Stimulated activated naive CD4-positive, alpha-beta T cell (primary cell): ENCODE measurements at places on chromosomes 11 and 22.

DNA sequence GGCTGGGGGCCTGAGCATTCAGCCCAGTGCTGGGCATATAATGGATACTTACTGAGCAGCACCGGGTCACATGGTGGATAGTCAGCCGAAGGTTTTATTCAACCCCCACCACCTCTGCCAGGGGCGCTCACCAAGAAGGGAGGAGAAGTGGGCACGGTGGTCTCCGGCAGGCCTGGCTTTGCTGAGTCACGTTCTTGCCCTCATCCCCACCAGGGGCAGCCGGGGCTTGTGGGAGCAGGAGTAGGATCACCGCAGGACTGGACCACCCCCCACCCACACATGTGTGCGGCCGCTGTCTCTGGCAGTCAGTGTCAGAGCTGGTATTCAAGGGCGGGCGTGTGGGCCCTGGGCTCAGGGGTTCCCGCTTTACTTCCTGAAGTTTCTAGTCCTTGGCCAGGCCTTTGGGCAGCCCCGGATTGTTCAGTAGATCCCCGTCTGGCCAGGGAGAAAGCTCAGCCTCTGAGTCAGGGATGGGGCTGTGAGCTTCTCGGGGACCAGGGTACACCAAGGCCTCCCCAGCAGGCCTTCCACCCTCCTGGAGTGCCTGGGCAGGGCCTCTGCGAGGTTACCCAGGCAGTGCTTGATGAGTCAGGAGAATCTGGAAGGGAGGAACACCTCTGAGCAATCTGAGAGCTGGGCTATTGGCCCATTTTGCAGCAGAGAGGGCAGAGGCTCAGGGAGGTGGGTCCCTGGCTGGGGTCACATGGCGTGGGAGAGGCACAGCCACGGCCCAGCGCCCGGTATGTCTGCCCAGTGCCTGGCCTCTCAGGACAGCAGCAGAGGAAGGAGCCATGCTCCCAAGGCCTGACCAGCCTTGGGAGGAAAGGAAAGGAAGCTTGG is 60.6 kb downstream of the RTL6 start:
- DNase-seq: no peak

GRCh38 chr11:122176651-122177050 is 60.6 kb upstream of the BLID start:
- DNase-seq: no peak

DNA sequence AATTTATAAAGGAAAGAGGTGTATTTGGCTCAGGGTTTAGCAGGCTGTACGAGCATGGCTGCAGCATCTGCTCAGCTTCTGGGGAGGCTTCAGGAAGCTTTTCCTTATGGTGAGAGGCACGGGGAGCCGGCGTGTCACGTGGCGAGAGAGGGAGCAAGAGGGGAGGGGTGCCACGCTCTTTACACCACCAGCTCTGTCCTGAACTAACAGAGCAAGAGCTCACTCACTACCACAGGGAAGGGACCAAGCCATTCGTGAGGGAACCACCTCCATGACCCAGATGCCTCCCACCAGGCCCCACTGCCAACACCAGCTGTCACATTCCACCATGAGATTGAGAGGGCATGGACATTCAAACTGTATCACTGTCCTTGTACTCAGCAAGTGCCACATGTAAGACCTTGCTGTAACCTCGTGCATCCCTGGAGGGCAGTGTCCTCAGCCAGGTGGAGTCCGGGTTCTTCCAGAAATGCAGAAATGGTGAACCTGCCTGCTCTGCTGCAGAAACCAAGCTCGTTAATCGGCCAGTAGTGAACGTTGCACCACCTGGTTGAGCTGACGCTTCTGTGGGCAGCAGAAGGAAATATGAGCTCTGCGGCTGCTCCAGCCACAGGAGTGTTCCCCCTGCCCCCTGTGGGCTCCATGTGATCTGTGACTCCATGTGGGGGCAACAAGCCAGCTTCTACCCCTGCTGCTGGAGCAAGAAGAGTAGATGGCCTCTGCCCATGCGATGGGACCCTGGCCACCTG is 368.6 kb downstream of the TBC1D22A start:
- DNase-seq: no peak

DNA sequence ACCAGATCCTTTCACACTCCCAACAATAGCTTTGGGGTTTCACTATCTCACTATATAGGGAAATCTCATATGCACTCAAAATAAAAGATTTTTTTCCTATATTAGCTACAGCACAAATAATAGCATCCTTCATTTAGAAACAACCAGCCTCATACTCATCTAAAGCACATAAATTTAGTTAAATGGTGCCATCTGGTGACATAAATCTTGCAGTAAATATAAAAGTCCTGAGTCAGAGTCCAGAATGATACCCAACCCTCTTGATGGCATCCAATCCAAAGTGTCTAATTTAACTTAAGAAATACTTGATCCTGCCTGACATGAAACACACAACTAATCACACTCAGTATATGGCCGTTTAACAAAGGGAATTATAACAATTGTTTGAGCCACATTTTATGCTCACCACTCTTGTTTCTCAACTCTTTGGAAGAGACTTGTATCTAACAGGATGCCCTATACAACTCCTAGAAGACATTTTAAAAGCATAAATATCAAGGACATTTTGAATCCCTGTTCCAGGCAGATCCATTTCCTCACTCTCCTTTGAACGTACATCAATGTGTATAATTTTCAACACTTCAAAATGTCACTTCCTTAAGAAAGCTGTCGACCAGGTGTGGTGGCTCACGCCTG is 36.2 kb downstream of the DLG2 start:
- no peak for DNase-seq

GRCh38 chr11:7977232-7977917 is 9.8 kb upstream of the EIF3F start:
- DNase-seq: no peak

- no peak for DNase-seq
These were observed 121.3 kb upstream of the SERPIND1 start for GRCh38 chr22:20652582-20652981.

DNA sequence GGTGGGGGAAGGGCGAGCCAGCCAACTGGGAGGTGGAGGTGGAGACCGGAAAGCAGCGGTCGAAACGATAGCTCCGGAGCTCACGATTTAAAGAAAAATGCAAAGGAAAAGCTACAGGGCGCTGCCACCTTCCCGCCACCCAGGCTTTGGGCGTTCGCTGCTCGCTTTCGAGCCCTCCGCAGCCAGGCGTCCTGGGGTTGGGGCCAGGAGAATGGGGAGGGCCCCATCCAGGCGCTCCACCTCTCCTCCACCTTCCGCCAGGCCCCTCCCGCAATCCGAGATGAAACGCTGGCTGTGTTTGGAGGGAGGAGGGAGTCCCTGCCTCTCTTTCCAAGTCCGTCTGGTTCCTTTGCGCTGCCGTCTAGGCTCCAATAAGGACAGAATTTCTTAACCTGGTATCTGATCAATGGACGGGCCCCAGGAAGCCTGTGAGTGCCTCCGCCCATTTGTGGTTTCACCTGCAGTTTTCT is 483 bp upstream of the ABTB2 start:
- no peak for DNase-seq

- no peak for DNase-seq
These were observed 296.3 kb downstream of the CADM1 start for GRCh38 chr11:115207916-115208315.

DNA sequence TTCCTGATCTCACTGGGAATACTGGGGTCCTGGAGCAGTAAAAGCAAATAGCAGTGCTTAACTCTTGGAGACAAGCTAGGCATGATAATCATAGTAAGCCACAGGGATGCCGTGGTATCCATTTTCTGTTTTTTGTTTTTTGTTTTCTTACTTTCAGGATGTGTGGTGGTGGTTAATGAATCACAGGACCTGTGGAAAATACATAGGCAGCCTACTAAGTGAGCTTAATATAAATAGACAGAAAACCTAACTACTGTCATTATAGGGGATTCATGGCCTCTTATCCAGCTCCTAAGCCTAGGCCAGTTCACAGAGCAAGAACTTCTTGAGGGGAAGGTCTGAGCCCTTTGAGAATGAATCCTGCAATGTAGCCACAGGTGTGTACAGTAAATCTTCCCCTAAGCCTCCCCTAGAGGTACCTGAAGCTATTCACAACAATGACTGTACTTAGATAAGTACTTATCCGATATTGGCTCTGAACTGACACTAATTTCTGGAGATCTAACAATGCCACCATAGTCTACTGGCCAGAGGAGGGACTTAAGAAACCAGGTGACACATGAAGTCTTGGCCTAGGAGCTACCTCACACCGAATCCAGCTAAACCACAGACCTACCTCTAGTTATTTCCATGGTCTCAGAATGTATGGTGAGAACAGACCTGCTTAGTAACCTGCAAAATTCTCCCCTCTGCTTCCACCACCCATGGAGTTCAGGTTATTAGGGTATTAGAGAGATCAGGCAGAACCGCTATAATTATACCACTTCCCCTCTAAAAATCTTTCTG is 83.6 kb downstream of the ENTHD1 start:
- no peak for DNase-seq

- DNase-seq: no peak
These were observed 28.3 kb downstream of the SLC1A2 start for GRCh38 chr11:35390737-35391682.

DNA sequence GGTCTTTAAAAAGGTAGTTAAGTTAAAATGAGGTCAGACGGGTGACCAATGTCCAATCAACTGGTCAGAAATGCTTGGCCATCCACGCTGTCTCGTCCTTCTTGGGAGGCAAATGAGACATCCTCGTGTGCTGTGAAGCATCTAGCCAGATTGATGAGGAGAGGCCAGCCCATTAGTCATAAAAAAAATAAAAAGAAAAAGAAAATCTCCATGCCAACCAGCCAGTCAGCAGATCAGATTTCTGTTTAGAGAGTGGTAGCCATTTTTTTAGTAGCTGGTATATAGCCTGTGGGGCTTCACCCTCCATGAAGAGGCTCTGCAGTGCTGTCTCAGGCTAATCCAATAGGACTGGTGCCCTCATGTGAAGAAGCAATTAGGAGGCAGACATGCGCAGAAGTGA is 343.1 kb upstream of the SYN3 start:
- DNase-seq: no peak

DNA sequence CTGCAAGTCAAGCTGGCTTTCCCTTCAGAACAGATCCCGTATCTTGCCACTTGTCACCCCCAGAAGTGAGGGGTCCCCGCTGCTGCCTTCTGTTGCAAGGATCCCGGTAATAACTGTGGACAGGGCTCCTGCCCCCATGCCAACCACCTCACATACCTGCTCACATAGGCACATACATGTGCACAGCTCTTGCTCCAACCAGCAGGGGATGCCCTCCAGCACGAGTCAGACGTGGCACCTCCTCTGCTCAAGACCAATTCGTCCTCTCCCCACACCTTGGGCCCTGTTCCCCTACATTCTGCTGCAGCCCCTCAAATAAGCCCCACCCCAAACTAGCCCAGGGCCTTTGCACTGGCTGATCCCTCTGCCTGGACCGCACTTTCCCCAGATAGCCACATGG is 163.3 kb downstream of the CRYBB2 start:
- DNase-seq: no peak

DNA sequence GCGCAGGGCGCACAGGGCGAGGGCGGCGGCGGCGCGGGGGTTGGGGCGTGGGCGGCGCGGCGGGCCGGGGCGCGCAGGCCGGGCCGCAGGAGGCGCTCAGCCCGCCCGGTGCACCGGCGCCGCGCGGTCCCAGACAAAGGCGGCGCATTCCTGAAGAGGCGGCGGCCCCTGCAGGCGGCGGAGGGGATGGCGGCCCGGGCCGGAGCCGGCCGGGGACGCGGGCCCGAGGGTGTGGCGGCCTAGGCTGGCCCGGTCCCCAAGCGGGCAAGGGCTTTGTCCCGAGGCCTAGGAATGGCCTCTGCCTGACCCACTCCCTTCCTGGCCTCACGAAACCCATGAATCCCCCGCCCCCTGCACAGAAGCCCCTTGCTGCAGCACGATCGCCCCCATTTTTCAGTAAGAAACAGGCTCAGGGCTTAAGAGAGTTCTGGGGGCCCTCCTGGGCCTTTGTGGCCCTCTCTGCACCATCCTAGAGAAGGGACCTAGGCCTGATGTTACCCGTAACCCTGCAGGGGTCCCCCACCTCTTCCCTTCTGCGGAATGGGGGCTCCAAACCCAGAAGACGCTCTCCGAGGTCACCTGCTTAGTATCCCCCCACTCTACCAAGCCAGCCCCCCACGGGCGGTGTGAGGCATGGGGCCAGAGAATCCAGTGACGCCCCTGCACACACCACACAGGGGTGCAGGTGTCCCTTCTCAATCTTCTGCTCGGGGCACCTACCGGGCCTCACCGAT is at the start of gene RTN4R:
Gene RTN4R (minus strand): TSS at position 40 of the 734 bp plus-strand sequence. CDS start 226 bp downstream, outside the sequence.
- peak; percentile 32 for DNase-seq

DNA sequence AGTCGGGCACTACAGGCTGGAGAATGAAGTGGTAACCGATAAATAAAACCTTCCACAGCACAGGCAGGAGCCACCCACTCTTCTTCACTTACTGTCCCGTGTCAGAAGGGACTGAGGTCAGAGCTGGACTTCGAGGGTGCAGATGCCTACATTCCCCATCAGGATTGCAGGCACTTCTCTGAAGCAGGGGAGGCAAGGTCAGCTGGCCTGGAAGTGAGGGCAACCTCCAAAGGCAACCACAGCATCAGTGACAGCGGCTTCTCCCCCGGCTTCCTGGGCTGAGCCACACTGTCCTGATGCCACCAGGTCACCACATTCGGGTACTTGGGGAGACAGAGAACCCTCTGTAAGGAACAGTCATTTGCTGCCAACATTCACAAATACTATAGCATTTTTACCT is 22.7 kb downstream of the TCIRG1 start:
- no peak for DNase-seq

- DNase-seq: no peak
These were observed 2.2 kb upstream of the RPS6KA4 start for GRCh38 chr11:64356498-64357411.

DNA sequence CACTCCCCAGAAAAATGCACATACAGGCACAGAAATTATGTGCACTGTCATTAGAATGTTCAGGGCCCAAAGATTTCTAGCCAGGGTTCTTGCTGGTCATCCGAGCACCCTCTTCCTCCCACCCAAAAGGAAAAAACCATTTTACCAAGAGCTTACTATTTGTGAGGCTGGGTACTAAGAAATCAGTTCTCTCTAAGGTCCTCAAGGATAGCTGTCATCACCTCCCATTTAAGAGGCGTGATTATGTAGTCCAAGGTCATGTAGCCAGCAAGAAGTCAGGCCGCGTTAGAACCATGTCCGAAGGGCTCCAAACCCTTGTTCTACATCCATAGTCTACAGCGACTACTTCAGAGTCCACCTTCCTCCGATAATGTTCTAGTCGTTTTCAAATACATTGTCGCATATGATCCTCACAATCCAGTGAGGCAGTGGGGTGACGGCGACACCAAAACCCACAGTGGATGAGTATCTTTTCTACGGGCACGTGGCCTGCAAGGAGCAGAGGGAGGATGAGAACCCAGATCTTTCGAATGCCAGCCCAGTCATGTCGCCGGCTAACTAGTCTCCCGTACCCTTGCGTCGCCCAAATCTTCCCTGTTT is 634 bp downstream of the TIMM8B start:
- no peak for DNase-seq

DNA sequence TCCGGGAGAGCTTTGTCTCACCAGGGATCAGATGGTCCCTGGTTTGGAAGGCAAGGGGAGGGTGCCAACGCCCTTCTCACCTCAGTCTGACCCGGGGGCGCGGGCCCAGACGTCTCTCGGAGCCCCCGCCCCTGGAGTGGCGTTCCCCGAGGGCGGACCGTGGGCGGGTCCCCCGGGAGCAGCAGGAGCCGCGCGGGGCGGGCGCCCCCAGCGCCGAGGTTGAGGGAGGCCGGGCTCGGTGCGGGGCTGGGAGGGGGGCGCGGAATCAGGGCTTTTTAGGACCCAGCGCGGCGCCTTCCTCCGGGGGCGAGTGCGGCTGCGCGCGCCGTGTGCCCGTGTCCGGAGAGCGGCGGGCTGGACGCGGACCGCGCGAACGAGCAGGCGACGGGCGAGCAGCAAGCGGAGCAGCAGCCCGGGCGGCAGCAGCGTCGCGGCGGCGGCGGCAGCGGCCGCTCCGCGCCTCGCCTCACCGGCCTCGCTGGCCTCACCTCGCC is at the start of gene KCNC1:
Gene KCNC1 (plus strand): TSS at position 364 of the 494 bp plus-strand sequence. CDS start 1,222 bp downstream, outside the sequence.
- DNase-seq: no peak

- DNase-seq: no peak
These were observed 342.7 kb downstream of the TENM4 start for GRCh38 chr11:79098146-79098545.
